ENCODE measurements at places on chromosomes 6 and 20.

DNA sequence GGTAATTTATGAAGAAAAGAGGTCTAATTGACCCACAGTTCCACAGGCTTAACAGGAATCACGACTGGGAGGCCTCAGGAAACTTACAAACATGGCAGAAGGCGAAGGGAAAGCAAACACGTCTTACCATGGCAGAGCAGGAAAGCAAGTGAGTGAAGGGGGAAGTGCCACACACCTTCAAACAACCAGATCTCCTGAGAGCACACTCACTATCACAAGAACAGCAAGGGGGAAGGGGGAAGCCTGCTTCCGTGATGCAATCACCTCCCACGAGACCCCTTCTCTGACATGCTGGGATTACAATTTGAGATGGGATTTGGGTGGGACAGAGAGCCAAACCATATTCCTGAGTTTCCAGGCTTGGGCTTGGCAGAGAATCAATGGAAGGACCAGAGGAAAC, 124.1 kb upstream of the RAB32 start:
- DNase-seq = no peak

GRCh38 chr20:7692478-7692877, 247.8 kb downstream of the HAO1 start:
- no peak for DNase-seq

GRCh38 chr6:147081076-147081609, 123.1 kb upstream of the STXBP5 start:
- no peak for DNase-seq

DNA sequence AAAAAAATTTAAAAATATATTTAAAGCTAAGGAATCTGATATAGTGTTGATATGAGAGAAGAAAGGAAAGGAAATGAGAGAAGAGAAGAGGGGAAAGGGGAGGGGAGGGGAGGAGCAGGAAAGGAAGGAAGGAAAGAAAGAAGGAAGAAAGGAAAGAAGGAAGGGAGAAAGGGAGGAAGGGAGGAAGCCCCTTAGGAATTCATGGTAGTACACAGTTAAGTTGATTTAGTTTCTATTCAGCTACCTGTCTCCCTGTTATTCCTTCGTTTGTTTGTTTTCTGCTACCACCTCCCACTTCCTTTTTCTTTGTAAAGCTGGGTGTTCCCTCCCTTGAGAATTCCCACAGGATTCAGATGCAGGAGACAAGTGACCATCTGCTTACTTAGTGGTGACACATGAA, 1025.4 kb upstream of the FLRT3 start:
- DNase-seq = no peak

- DNase-seq = no peak
Measured at GRCh38 chr6:138073264-138073663, 34.0 kb downstream of the PERP start.

GRCh38 chr20:51688600-51689244, 79.5 kb downstream of the ATP9A start:
- DNase-seq = no peak

DNA sequence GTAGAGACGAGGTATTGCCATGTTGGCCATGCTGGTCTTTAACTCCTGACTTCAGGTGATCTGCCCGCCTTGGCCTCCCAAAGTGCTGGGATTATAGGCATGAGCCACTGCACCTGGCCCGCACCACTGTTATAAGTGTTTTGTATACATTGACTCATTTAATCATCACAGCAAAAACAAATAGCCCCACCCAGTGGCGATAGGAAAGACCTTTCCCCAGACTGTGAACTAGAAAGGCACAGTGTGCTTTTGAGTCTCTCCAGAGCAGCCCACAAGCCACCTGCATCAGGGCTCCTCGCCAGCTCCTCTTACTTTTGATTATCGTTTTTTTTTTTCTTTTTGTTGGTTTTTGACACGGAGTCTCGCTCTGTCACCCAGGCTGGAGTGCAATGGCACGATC, 27.9 kb upstream of the ZFP64 start:
- no peak for DNase-seq

GRCh38 chr6:166542580-166542912, 43.9 kb downstream of the RAMACL start:
- DNase-seq = no peak

DNA sequence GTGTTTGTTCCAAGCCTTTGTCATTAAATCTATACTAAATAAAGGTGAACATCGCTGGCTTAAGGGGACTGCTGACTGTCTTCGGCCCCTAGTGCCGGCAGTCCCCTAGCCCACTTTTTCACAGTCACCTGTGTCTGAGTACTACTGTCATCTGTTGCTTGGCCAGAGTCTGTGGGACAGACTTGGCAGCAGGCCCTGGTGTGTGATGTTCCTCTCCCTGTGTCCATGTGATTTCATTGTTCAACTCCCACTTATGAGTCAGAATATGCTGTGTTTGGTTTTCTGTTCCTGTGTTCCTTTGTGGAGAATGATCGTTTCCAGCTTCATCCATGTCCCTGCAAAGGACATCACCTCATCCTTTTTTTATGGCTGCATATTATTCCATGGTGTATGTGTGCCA, 133.4 kb downstream of the HAO1 start:
- DNase-seq = no peak

GRCh38 chr20:5316188-5317158, at the start of gene PROKR2:
TSS of gene PROKR2 (minus strand) at chr20:5316954. CDS start at chr20:5314369, 2,585 bp downstream.
- no peak for DNase-seq

DNA sequence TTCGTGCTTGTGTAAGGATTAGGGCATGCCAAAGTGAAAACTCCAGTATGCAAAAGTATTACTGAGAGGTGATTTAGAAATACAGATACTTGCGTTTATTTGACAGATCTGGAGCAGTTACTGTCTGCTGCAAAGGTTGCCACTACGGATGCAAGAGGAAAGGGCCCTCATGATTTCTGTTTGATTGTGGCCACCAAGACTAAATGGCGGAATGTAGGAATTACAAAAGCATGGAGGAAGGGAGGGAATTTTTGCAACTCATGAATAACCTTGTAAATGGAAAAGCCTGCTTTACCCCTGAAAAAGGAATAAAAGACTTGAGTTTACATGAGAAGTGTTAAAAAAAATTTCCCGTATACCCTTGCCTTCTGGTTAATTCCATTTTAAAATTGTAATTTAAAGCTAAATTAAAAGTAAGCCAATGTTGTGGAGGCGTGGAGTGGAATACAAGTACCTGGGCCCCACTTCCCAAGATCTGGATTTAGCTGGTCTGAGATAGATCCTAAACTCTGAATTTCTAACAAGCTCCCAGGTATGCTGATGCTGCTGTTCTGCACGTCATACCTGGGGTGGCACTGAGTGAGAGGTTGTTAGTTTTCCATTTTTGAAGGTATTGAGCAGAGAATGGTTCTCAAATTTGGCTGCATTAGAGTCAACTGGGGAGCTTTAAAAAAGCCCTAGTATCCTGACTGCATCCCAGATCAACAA, 56.6 kb upstream of the NKX2-2 start:
- DNase-seq = no peak

GRCh38 chr20:63116412-63117106, 99.4 kb downstream of the YTHDF1 start:
- no peak for DNase-seq

- DNase-seq = no peak
Measured at GRCh38 chr20:37411408-37412219, 65.7 kb downstream of the SRC start.

DNA sequence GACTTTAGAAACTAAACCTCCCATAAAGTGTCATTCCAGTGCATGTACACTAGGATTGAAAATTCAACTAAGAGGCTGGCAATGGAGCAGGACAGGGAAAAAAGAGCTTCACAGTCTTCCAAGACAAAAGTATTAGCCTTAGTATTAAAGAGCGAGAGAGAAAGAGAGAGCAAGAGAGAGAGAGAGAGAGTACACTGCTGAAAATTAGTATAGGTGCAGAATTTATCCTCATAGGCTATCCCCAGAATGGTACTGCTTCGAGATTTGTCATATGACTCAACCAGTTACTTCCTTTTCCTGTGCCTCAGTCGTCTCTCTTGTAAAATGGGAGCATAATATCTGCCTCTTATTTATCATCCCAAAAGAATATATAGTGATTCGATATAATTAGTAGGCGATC, 543.2 kb upstream of the JARID2 start:
- no peak for DNase-seq

DNA sequence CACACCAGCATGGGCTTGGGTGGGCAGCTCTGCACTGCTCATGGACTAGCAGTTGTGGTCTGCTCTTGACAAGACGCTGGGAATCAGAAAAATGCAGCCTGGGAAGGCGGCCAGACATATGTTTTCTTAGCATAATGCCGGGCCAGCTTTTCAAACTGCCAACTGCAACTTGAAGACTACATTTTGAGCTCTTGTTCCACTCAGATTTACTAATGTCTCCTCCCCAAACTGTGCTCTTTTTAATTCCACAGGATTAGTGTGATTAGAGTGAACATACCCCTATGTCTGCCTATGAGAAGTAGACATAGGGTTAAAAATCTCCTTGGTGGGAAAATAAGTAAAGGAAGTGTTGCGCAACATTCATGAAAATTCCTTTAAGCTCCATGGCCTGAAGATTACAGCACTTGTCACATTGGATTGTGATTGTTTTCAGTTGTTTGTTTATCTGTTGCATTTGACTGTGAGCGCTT, 5.3 kb upstream of the FNDC1 start:
- DNase-seq = no peak

- no peak for DNase-seq
Measured at GRCh38 chr20:6999381-6999780, 231.9 kb downstream of the BMP2 start.

GRCh38 chr6:166494757-166495486, 91.6 kb downstream of the RAMACL start:
- DNase-seq = no peak

DNA sequence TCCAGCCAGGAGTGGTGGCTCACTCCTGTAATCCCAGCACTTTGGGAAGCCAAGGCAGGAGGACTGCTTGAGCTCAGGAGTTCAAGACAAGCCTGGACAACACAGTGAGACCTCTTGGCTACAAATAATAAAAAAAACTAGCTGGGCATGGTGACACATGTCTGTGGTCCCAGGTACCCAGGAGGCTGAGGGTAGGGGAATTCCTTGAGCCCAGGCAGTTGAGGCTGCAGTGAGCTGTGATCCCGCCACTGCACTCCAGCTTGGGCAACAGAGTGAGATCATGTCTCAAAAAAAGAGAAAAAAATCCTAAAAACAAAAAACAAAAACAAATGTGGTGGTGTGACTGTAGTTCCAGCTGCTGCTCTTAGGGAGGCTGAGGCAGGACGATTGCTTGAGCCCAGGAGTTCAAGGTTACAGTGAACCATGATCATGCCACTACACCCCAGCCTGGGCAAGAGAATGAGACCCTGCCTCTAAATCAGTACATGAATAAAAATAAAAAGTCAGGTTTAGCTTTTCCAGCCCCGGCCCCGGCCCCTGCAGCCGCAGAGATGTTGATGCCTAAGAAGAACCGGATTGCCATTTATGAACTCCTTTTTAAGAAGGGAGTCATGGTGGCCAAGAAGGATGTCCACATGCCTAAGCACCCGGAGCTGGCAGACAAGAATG, 13.5 kb upstream of the SNRPC start:
- no peak for DNase-seq

- no peak for DNase-seq
Measured at GRCh38 chr6:33623895-33624381, 2.8 kb downstream of the ITPR3 start.

- no peak for DNase-seq
Measured at GRCh38 chr6:90502381-90502780, 84.5 kb downstream of the MAP3K7 start.

DNA sequence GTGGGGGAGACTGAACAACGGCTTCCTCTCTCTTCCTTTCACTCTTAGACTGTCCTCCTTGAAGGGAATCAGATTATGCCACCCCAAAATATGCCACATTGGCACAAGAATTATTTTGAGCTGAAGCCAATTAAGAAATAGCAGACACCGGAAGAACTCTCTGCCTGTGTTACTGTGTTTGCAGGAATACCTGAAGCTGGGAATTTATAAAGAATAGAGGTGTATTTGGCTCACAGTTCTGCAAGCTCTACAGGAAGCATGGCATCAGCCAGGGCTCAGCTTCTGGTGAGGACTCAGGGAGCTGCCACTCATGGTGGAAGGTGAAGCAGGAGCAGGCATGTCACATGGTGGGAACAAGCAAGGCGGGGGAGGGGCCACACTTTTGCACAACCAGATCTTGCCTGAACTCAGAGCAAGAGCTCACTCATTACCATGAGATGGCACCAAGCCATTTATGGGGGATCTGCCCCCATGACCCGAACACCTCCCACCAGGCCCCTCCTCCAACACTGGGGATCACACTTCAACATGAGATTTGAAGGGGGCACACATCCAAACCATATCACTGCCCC, 46.0 kb downstream of the PCNA start:
- no peak for DNase-seq

DNA sequence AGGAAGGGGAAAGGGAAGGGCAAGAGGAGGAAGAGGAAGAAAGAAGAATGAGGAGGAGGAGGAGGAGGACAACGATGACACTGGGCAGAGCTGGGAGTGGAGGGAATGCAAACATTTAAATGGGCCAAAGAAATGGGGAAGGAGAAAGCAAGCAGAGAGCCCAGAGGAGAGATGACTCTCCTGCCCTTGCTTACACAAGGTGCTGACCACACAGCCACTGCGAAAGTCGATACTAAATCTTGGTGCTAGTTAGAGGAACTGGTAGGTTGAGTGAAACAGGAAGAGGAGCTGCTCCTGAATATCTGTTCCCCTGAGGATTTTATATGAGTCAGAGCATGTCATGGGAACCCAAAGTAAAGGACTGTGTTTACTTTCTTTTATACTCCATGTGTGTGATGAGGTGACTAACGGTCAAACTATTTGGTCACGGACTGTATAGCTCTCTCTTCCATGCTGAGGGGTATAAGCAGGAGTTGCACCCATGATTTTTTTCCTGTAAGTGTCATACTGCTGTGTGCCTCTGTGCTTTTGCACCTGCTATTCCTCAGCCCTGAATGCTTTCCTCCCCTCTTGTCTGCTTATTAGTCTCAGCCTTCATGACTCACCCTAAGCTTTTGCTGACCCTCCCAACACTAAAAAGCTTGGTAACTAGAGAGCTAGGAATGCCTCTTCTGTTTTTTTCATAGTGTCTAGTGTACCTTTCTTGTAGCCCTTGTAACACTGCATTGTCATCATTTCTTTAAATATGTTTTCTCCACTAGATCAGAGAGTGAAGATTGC, 9.5 kb upstream of the PAQR8 start:
- DNase-seq = no peak

- no peak for DNase-seq
Measured at GRCh38 chr6:147930745-147931144, 411.9 kb upstream of the SASH1 start.

GRCh38 chr6:133214267-133214666, 26.9 kb upstream of the EYA4 start:
- DNase-seq = no peak

GRCh38 chr6:159976686-159977254, 7.9 kb downstream of the IGF2R start:
- DNase-seq = no peak
